ENCODE measurements at places on chromosomes 16 and 17.
A peak's percentile ranks its signal among the peaks of the same experiment; 100 is the strongest.

GRCh38 chr17:8844229-8845218 lies 22.9 kb downstream of the PIK3R6 start:
- DNase-seq: no peak

- no peak for DNase-seq
Measured at GRCh38 chr16:30741461-30741914, 6.7 kb upstream of the PHKG2 start.

GRCh38 chr17:39364236-39365025 lies 37.0 kb downstream of the FBXL20 start:
- no peak for DNase-seq

GRCh38 chr16:73049091-73049490 lies 1.2 kb upstream of the ZFHX3 start:
- no peak for DNase-seq

GRCh38 chr16:77553130-77553529 lies 118.3 kb upstream of the ADAMTS18 start:
- no peak for DNase-seq

GRCh38 chr16:35749253-35750141 lies 2290.1 kb downstream of the TP53TG3F start:
- DNase-seq: no peak

- DNase-seq: peak; percentile 66
Measured at GRCh38 chr17:4573669-4574068, 10.7 kb upstream of the SMTNL2 start.

DNA sequence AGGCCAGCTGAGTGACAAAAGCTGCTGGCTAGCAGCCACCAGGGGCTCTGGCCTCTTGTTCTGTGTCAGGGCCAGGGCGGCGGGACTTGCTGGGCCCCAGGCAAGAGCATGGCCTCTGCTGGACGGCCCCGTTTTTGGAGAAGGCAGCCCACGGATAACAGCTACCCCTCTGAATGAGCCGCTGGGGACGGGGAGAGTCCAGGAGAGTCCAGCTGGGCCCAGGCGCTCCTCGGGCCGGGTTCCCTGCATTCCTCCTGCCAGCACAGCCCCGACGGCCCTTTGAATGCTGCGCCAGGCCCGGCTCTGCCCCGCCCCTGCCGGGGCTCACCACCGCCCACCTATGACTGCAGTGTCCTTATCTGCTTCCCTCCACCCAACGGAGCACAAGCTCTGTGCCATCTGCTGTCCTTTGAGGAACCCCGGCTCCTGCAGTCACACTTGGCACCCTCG lies 33.4 kb downstream of the SLC7A5 start:
- no peak for DNase-seq

DNA sequence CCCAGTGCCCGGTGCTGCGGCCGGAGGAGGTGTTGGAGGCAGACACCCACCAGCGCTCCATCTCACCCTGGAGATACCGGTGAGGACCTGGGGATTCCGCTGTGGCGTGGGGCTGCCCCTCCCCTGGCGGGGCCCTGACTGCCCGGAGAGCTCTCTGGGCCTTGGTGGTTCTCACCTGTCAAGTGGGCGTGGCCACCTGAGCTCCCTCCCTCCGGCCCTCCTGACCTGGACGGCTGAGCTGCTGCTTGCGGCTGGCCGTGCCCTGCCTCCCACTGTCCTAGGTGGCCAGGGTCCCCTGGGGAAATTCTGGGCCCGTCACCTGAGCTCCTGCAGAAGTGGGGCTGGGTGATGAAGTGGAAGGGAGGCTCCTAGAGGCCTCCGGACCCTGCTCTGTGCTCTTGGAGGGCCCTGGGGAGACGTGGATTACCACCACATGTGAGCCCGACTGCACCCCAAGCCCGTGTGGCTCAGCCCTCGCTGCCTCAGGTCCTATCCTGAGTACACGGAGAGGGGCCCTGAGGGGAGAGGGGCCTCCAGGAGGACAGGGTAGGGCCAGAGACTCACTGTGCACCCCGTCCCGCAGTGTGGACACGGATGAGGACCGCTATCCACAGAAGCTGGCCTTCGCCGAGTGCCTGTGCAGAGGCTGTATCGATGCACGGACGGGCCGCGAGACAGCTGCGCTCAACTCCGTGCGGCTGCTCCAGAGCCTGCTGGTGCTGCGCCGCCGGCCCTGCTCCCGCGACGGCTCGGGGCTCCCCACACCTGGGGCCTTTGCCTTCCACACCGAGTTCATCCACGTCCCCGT lies 1.1 kb downstream of the IL17C start:
- no peak for DNase-seq

All from CD4-positive, alpha-beta T cell treated with Interleukin-15 for 4 hours (primary cell).